ENCODE measurements at places on chromosomes 1 and 21. TPM values are rescaled to one million over a fixed set of nuclear protein-coding genes. Genes with fewer than 3 reads are reported as not detected.

DNA sequence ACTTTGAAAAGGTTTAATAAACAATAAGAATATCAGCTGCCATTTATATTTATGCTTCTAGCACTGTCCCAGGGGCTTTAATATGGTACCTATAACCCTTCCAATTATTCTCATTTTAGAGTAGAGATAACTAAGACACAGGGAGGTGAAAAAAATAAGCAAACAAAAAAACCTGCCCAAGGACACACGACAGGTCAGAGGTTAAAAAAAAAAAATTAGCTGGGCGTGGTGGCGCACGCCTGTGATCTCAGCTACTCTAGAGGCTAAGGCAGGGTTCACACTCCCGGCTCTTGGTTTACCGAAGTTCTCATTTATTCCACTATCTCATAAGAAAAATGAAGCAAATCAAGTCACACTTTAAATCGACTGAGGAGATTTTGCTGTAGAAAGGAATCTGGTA, 34.7 kb upstream of the CNN3 start:
- no peak overlapping the region for H3K4me3 ChIP-seq
- no peaks in the 10 kb centered on the region for H3K4me1 ChIP-seq
- no peak for DNase-seq
- H3K36me3 ChIP-seq = no peaks in the 10 kb centered on the region
- no peaks in the 10 kb centered on the region for H3K27me3 ChIP-seq

- H3K4me1 ChIP-seq = no peaks in the 10 kb centered on the region
- H3K27me3 ChIP-seq = no peaks in the 10 kb centered on the region
- peak overlapping the region; percentile 34 for H3K4me3 ChIP-seq
- H3K27ac ChIP-seq = peak overlapping the region; percentile 38
Observed at GRCh38 chr1:243179720-243180119, 75.4 kb downstream of the CEP170 start.

DNA sequence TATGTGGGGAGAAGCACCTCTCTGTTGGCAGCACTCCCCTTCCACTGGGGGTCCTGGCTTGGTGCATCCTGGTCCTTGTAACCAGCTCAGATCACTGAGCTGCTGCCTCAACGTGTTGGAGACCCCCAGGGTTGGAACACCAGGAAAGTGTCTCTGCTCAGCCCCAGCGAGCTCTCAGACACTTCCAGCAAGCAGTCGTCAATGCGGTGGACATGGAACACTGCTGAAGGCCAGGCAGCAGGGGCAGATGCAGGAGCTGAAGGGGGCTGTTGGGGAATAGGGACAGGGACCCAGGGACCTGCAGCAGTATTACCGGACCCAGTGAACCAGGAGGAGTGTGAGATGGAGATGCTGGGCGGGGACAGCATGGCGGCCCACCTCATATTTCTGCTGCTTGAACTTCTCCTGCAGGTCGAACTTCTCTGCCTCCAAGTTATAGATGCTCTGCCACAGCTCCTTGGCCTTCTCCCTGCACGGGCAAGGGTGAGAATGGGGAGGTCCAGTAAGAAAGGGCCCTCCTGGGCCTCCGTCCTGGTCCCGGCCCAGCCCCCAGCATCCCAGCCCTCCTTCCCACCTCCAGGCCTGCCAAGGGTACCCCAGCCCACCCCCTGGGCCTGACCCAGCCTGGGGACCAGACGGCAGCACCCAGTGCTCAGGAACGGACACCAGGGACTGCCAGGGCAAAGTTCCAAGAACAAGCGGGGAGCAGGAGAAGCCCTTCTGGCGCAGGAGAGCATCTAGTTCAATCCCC, 16.4 kb downstream of the TNNT2 start:
- no peaks in the 10 kb centered on the region for H3K27me3 ChIP-seq
- no peak overlapping the region for H3K4me3 ChIP-seq
- no peaks in the 10 kb centered on the region for H3K4me1 ChIP-seq
- peak; percentile 46 for DNase-seq
- no peak overlapping the region for H3K27ac ChIP-seq

- H3K27me3 ChIP-seq = no peaks in the 10 kb centered on the region
- peaks cover 8% of the 10 kb centered on the region for H3K4me1 ChIP-seq
- no peaks in the 10 kb centered on the region for H3K36me3 ChIP-seq
Observed at GRCh38 chr1:85320371-85321131, 44.1 kb upstream of the BCL10 start.

Gene GABRD
- total RNA-seq = 0.47 TPM

Gene SYDE2
- total RNA-seq = 4.7 TPM

Gene TNNI3K
- 0.65 TPM for total RNA-seq

Gene TNFRSF4
- 3.5 TPM for total RNA-seq

Gene EXTL2
- total RNA-seq = 3.3 TPM

Gene AVPR1B
- total RNA-seq = not detected

Measured in psoas muscle (tissue), 8 donors.